Activated CD8-positive, alpha-beta T cell treated with anti-CD3 and anti-CD28 coated beads, Interleukin-2, amount 10 ng/mL, durations not matched to agents 7 days and 5 days (primary cell): ENCODE measurements at places on chromosomes 2 and 18. TPM values are rescaled to one million over a fixed set of nuclear protein-coding genes. Genes with fewer than 3 reads are reported as not detected.

The CPO gene
- total RNA-seq = not detected

The YWHAQ gene
- total RNA-seq = 315 TPM

The CHRND gene
- total RNA-seq = not detected

The ARHGEF33 gene
- total RNA-seq = not detected

The CTAGE1 gene
- not detected for total RNA-seq

The SLC9A4 gene
- 0.08 TPM for total RNA-seq
